ENCODE measurements at places on chromosomes 4 and X.

DNA sequence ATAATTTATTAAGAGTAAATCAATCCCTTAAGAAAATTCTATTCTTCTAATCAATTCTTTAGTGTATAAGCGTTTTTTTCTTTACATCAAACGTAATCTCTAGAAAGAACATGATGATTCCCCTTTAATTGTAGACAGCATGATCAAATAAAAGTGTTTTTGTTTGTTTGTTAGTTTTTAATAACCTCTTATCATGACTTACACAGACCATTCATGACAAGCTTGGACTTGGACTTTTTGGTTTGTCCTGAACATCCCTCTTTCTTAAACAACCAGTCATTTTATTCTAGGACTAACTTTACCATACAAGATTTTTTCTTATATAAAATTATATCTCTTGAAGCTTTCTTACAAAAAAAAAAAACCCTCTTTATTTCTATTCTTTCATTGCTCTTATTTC, 344.6 kb upstream of the SPOCK3 start:
- no peak for DNase-seq

DNA sequence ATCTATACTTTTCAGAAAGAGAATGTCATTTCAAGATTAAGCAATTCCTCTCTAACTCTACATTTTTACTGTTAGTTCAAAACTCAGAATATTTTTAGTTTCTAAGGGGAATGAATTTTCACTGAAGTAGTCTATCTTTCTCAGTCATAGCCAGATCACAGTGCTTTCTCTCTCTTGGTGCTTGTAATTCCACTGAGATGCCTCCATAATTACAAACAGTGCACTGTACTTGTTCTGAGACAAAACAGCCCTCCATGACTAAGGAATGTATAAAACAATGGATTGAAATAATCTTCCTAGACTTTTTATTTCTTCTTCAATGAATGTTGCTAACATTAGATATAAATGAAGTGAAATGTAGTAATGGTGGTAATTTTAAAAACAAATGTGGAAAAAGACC, 603.2 kb upstream of the FAM241A start:
- DNase-seq, result no peak

GRCh38 chr4:71272976-71273375, 65.8 kb upstream of the SLC4A4 start:
- DNase-seq, result no peak

DNA sequence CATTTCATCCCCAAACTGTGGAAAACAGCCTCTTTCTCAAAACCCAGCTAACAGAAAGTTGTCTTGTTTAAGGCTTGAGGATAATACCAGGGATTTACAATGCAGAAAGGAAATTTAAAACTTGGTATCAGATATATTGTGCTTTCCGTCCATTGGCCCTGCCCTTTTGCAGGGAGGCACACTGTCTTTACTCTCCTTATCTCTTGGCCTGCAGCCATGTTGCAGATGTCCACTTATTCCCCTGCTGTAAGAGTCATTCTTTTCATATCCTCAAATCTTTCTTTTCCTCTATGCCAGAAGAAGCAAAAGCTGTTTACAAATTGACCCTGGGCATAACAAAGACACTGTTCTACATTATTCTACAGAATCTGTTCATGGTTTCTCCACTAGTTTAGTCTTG, 75.6 kb upstream of the DYNLT3 start:
- DNase-seq, result no peak

DNA sequence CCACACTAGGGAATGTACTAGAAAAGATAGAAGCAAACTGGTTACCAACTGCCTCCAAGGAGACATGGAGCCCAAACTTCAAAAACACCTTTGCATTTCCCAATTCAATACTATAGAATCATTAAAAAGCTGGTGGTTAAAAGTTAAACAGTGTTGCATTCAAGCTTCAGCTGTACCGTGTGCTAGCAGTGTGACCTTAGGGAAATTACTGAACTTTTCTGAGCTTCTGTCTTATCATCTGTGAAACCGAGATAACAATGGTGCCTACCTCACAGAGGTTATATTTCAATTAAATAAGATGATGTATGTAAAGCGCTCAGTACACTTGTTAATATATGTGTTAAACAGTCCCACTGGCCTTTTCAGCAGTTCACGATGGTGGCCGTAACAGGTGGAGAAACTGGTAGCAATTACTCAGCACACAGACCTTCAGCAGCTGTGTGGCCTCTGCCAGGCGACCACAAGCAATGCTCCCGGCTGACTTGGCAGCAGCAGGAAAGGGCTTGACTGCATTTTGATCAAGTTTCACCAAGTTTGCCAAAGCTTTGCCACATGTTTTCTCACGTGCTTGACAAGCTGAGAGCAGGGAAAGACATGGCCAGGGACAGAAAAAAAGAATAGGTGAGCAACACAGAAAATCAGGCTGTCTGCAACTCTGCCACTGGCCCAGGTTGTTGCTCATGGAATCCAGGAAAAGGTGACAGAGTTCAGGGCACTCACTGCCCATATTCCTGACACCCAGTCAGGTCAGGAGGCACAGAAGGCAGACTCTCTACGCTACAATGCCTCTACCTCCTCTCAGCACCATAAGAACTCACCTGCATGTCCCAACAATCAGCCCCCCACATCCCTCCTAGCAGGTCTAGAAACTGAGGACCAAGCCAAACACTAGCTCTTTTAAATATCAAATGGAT, 72.1 kb downstream of the PARM1 start:
- DNase-seq, result no peak

GRCh38 chrX:44997282-44997812, 124.4 kb downstream of the KDM6A start:
- no peak for DNase-seq

DNA sequence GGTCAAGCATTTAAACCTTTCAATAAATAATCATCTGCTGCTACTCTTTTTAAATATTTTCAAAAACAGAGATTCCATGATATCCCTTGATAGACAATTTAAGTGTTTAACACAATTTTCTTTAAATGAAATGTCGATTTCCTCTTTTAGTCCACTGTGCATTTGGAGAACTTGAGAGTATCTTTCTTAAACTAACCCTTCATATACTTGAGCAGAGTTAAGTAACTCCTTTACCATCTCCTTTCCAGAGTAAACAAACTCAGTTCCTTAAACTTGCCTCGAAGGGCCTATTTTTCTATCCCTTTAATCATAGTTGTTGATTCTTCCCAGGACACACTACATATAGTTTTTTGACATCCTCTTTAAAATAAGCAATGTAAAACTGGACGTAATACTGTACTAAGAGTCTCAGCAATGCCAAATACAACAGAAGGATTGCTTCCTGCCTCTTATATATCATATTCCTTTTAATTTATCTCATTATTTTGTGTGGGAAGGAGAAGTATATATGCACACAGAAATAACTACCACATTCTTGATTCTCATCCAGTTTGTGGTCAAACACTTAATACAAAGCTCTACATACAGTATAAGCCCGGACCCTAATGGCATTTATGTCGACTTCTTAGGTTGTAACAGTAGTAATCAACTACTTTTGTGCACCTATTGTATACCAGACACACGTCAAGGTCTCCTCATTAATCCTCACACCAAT, 22.8 kb downstream of the RAB28 start:
- DNase-seq, result no peak

- DNase-seq, result no peak
Observed at GRCh38 chr4:94911106-94911505, 153.4 kb downstream of the BMPR1B start.
